AG04449 (cell line): ENCODE measurements at places on chromosomes 7 and 10.

GRCh38 chr10:45560262-45560661, 112.3 kb downstream of the ZFAND4 start:
- DNase-seq, result no peak

DNA sequence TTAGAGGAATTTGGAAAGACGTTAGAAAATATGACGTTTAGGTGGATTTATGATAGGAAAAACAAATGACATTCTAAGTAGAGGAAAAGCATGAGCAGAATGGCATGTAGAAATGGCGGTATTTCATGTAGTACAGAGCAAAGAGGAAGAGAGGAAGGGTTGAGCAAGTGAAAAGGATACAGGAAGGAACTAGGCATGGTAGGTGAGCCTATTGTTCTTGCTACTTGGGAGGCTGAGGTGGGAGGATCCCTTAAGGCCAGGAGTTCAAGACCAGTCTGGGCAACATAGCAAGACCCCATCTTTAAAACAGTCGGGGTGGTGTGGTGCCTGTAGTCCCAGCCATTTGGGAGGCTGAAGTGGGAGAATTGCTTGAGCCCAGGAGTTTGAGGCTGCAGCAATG, 1.2 kb downstream of the GTPBP10 start:
- no peak for DNase-seq

GRCh38 chr10:47409866-47410256, 25.8 kb upstream of the ZNF488 start:
- no peak for DNase-seq

DNA sequence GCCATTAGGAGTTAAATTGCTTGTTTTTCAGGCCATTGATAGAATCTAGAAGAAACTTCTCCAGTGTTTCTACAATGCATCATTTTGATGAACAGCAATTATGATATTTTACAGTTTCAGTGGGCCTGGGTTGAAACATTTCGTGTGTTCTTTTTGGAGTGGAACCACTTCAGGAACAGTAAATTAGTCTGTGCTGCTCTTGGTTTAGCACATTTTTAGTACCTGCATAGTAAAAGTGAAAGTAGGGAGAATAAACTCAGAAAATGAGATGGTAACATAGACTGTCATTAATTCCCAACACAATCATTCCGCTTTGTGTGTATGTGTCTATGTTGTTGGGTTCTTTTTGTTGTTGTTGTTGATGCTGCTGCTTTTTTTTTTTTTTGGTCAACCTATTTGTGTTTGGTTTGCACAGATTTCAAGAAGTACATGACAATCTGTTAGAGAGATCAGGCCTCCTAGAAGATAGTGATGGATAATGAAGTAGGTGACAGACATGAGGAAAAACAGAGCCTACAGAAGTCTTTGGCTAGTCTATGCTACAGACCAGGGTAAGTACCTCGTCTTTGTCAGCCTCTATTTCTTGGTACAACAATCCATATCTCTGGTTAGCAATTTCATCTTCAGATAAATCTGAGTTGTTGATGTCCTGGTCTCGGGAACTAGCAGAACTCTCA, 154.0 kb upstream of the TARP start:
- no peak for DNase-seq

DNA sequence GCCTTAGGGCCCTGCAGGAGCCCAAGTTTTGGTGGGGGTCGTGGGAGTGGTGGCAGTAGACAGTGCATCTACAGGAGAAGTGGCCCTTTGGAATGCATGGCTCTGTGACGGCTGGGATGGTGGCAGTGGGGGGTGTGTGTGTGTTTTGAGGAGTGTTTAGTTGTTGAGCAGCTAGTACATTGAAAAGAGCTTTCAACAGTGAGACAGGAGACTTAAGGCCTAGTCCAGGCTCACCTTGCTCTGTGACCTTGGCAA, 27.1 kb downstream of the ZNF775 start:
- no peak for DNase-seq
